GM12864 (cell line): ENCODE measurements at places on chromosomes 16 and 17.

- no peak for DNase-seq
These were observed 2.3 kb upstream of the PRSS21 start for GRCh38 chr16:2814551-2815298.

DNA sequence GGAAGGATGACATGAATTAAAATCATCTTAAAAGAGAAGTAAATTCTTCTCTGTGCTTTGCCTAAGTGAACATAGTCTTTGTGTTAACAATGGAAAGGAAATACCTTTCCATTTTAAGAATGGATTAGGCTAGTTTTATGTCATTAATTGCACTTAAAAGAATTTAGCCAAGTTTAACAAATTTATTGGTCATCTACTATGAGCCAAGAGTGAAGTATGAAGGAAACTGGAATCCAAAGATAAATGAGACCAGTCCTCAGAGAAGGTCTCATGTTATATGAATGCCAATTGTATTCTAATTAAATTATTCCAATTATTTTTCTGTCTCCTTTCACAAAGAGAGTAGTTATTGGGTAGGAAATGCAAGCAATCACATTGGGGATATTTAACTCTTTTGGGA, 741.3 kb upstream of the SOX9 start:
- DNase-seq, result no peak

DNA sequence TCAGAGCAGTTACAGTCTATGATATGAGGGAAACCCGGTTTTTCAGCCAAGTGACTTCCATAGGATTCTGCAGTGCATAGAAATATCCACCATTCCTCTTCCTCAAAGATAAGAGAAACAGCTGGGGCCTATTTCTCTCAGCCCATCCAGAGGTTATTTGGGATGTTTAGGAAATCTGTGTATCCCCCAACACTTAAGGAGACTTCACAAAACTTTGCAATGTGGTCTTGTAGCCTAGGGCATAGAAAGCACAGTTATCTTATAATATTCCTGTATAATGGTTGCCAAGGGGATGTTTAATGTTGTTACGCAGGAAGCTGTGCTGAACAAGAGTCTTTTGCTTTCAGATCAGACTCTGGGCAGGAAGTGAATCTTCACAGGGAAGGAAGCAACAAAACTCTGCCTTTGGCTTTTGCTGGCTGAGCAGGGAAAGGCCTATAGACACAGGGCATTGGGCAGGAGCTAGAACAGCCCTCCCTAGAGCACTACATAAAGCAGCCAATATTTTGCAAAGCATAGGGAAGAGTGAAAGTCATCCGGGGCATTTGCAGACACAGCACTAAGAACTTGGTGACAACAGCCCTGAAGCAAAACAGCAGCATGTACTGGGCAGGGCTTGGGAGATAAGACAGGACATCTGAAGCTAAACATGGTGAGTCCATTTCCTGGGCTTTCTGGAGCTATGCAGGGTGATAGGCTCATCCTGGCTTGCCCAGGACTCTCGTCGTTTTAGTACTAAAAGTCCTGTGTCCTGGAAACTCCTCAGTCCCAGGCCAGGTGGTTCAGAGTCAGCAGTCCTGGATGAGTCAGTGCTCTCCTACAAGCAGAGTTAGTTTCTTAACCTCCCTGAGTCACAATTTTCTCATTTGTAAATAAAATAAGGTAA, 18.7 kb upstream of the BEAN1 start:
- no peak for DNase-seq

DNA sequence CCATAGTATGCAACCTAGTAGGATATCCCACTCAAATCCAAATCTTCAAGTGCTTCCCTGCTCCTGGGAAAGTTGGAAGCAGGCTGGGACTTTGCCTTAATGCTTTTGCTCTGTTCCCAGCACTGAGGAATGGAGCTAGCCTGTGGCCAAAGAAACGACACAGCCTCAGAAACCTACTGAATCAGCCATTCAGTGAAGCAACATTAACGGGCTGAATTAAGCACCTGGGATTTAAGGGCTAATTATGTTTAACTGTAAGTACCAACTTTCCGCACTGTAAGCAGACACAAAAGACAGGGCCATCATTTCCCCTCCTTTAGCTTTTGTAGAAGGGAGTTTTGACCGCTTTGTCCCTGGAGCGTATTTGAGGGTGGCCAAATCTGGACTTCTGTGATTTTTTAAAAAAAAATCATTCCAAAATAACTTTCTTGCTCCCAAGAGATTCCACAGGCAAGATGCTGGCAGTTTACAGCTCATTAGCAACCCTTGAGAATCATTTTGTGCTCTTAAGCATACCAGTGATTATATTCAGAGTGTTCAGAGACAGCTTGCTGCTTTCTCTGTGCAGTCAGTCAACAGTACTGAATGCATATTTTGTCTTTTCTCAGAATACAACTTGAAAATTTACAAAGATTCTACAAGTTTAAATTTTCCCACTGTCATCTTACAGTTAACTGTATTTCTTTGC, 17.6 kb upstream of the NOL11 start:
- DNase-seq, result no peak

DNA sequence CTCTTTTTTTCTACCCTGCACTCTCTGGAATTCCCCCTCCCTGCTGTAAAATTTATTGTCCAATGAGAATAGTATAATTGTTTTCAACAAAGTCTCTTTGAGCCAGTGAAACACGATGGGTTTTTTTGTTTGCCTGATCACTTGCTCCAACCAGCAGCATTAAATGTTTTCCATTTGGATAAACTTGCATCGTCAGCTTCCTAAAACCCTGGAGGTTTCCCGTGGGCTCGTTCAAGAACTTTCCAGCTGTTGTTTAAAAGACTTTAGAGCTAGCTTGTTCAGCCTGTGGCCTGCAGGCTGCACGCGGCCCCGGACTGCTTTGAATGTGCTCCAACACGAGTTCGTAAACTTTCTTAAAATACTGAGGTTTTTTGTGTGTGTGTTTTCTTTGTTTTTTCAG, 14.9 kb downstream of the NAGPA start:
- no peak for DNase-seq

GRCh38 chr16:57774705-57775285, 27.5 kb downstream of the KIFC3 start:
- no peak for DNase-seq

DNA sequence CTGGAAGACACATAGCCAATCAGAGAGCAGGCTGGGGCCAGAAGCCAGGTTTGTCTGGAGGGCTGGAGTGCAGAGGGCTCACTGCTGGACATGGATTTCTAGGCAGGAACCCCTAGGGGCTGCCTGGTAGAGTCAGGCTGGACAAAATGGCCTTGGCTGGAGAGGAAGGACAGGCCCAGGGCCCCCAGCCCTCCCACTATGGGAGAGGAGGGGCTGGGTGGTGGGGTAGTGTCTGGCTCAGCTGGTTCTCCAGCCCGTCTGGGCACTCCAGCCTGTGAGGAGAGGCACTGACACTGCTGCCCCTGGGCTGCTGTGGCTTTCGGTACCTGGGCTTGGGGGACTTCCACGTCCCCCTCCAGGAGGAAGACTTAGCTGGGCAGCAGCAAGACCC, 21.7 kb upstream of the DOK4 start:
- DNase-seq, result no peak

GRCh38 chr16:24102209-24102660, 153.9 kb upstream of the CACNG3 start:
- no peak for DNase-seq

GRCh38 chr16:4052096-4052495, 64.1 kb downstream of the ADCY9 start:
- no peak for DNase-seq

- DNase-seq, result no peak
These were observed 353.3 kb downstream of the C16orf95 start for GRCh38 chr16:86963600-86964575.

GRCh38 chr17:50149417-50150353, 792 bp downstream of the PPP1R9B start:
- no peak for DNase-seq

- no peak for DNase-seq
These were observed 237.0 kb downstream of the HAPSTR1 start for GRCh38 chr16:9328411-9328810.

- no peak for DNase-seq
These were observed 23.2 kb upstream of the TEKT3 start for GRCh38 chr17:15364615-15365014.

DNA sequence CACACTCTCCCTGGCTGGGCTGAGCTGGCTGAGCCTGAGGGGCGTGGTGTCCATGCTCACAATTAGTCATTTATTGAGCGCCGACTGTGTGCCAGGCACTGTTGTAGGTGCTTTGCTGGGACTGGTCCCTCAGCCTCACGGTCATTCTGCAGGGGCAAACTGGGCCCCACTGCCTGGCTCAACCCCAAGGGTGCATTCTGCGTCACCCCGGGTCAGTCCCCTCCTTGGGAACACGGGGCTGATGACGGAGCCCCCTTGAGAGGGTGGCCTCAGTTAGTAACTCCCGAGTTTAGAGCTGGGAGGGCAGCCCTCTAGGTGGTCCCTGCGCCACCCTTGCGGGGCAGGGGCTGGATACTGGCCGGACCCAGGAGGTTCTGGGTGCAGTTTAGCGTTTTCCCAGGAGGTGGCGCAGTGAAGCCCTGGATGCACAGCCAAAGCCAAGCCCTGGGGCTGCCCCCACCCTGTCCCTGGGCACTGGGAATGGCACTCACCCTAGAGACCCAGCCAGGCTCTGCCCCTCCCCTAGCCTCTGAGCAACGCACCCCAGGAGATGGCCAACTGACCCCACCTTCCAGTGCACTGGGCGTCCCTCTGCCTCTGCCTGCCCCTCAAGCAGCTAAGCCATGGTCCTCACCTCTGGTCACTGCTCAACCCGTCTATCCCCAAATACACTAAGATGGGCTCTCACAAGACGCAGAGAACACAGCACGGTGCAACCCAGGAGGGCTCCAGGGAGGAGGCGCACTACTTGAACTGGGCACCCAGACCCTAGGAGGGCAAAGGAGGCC, 243.2 kb upstream of the GSE1 start:
- no peak for DNase-seq

DNA sequence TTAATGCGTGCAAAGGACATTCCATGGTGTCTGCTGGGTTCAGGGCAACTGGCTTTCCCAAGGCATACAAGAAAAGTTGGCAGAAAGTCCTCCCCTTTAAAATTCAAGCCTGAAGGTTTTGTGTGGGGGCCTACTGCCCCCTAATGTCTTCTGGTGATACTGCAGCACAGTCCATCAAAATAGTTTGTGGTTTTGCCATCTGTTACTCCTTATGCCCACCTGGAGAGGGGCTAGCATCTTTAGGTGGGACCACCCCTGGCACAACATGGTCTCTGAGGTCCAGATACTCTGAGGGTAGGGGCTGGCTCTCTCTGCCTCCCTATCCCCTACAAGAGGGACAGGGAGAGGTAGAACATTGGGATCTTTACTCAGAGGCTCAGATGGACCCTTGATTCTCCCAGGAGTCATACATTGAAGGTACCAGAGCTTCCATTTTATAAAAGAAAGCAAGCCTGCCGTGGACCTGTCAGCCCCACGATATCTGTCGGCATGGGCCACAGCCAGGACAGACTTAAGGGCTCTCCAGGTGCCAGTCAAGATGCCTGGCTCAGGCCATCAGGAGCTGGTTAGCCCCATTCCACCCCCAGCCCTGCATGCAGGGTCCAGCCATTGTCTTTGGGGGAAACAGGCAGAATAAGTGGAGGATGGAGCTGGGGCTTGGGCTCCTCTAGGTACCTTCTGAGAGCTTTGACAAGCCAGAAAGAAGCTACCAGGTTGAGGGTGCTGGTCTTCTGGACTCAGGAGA, 6.3 kb downstream of the ESRP2 start:
- no peak for DNase-seq

DNA sequence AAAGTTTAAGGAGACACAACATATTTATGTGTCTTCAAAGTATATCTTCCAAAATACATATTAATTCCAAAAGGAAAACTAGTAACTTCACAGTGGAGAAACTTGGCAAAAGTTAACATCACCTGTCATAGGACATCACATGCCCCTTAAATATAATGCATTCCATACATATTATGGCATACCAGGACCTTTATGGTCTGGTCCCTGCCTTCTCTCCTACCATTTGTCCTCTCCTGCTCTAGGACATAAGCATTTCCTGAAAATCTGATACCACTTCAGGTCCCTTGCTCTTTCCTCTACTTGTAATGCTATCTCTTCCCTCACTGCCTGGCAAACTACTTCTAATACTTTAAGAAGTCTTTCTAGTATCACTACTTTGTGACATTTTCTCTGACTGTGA, 168.1 kb upstream of the RBL2 start:
- DNase-seq, result no peak

GRCh38 chr17:52136166-52136565, 22.3 kb downstream of the CA10 start:
- no peak for DNase-seq

DNA sequence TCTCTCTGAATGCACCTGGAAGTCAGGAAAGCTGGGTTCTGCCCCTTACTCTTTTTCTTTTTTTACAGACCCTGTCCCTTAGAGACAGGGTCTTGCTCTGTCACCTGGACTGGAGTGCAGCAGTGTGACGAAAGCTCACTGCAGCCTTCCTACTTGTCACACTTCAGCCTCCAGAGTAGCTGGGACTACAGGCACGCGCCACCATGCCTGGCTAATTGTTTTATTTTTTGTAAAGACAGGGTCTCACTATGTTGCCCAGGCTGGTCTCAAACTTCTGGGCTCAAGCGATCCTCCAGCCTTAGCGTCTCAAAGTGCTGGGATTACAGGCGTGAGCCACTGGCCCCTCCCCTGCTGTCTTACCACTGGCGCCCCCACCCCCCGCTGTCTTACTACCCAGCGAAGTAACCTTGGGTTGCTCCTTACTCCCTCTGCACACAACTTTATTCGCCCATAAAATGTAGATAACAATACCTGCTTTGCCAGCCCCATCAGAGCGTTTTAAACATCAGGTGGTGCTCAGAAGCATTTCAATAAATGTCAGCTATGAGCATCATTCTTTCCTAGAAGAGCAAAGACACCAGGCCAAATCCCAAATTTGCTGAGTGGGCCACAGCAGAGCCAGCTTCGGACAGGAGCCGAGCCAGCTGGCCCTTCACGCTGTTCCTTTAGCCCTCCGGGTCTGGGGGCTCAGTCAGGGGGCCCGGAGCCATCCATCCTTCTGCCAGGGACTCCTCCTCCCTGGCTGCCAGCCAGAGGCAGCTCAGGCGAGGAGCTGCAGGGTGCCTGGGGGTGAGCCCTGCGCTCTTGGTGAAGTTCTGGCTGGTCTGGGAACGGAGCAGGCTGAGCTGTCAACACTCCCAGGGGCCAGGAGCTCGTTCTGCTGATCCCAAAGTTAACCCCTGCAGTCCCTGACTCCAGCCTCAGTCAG, 24.4 kb downstream of the SRL start:
- no peak for DNase-seq

- DNase-seq, result no peak
These were observed 620.9 kb upstream of the CDH8 start for GRCh38 chr16:62657116-62657515.

GRCh38 chr17:64662774-64663367, 764 bp upstream of the SMURF2 start:
- no peak for DNase-seq

DNA sequence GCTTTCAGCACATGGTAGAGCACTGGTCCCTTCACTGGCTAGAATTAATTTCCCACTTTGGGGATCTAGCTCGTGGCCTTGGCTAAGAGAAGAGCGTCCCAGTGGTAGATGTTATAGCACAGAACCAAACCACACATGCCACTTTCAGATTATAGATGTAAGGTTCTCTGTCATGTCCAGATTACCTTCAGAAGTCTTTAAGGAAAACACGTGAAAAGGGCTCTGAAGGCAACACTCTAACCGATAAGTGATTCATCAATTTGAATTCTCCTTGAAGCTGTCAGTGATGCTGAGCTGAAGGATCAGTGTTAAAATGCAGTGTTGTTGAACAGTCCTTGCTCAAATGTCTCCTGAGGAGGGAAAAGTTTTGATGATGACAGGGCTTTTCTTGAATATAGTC, 43.5 kb upstream of the VPS4A start:
- DNase-seq, result no peak

- DNase-seq, result no peak
These were observed 5.0 kb upstream of the RARA start for GRCh38 chr17:40303708-40304551.
